ENCODE measurements at places on chromosomes 1 and 21. TPM values are rescaled to one million over a fixed set of nuclear protein-coding genes. Genes with fewer than 3 reads are reported as not detected.

GRCh38 chr1:41682845-41683625, 198.6 kb upstream of the EDN2 start:
- no peak for DNase-seq

DNA sequence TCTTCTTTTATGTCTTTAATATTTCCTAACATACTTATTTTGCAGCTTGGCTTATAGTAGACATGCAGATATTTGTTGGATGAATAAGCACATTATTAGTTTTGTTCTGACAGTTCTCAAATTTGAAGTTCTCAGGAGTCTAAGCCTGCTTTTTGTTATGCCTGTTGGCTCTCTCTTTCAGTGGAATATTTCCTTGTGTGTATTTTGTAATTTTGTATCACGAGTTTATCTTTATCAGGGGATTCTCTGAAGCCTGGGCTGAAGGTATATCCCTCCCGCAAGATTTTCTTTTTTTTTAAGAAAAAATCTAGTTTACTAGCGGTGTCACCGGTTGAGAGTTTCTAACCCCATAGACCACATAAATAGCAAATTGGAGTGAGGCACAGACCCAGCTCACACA, 105.9 kb downstream of the RGL1 start:
- no peak for DNase-seq

- DNase-seq, result no peak
Measured at GRCh38 chr1:157155658-157156057, 17.5 kb upstream of the ETV3 start.

DNA sequence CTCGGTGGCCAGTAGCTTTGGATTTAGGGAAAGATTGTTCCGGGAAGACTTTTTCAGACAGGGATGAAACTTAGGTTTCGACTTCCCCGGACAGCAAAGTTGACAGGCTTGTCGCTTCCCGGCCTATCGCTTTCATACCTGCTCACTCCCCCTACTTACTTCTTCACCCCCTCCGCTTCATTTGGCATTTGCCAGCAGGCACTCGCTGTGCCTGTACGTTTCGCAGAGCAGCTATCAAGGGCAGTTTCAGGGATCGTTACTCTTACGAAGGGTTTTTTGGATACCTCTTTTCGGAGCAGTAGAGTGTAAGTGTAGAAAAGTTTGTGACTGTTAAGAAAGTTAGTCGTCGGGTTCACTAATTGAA, 393 bp downstream of the BLZF1 start:
- DNase-seq, result no peak

GRCh38 chr1:208034135-208034534, 123.2 kb upstream of the CD34 start:
- DNase-seq, result peak; percentile 30

DNA sequence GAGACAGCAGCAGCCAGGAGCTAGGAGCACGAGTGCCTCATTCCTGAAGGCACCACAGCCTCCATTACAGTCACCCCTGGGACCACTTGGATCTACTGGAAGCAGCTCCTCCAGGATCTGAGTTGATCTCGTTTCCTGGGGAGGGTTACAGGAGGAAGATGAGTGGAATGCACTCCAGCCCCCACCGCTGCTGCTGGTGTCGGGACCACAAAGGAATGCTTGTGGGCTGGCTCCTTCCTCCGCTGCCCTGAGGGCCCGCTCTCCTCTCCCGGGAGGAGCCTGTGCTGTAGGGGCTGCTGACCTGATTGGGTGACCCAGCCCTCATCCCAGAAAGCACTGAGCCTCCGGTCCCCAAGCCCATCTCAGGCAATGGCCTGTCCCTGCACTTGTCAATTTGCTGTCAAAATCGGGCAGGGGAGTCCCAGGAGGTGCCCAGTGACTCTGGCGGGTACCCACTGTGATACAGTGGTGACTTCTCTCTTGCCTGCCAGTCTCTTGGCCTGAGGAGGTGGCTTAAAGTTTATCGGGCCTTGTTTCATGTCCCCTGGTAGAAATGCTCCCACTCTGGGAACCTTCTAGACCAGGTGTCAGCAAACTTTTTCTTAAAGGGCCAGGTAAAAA, 23.1 kb downstream of the IL10RB start:
- DNase-seq, result no peak

DNA sequence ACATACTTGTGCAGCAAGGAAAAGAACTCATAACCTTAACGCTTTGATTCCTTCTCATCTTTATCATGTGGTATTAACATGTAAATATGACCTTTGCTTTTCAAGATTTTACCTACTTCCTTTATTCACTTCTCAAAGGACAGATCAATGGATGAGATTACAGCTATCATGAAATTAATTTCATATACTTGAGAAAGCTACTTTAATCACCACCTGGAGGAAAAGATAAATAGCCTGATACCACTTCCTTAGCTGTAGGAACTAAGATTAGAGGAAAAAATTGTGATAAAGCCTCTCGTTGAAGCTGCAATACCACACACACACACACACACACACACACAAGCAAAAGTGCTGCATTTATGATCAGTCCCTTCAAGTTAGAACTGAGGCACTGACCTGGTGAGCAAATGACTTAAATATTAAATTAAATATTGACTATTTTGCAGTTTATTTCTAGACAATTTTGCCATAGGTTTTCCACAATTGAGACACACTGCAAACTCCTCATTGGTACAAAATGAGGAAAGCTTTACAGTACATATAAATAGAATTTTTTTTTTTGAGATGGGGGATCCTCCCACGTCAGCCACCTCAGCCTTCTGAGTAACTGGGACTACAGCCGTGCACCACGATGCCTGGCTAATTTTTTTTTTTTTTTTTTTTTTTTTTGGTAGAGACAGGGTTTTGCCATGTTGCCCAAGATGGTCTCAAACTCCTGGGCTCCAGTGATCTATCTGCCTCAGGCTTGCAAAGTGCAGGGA, 27.2 kb upstream of the DMRTB1 start:
- no peak for DNase-seq

GRCh38 chr1:160681066-160681890, 30.3 kb downstream of the CD48 start:
- peak; percentile 79 for DNase-seq

GRCh38 chr1:72892461-72892860, 610.1 kb upstream of the NEGR1 start:
- DNase-seq, result no peak

- no peak for DNase-seq
Measured at GRCh38 chr1:209375671-209376365, 207.7 kb upstream of the CAMK1G start.

CLCNKA gene
- total RNA-seq, result 0.13 TPM

RHCE gene
- total RNA-seq, result 1.1 TPM

IL20 gene
- total RNA-seq, result not detected

DNALI1 gene
- total RNA-seq, result 11.5 TPM
